ENCODE measurements at places on chromosomes 16 and 17.

DNA sequence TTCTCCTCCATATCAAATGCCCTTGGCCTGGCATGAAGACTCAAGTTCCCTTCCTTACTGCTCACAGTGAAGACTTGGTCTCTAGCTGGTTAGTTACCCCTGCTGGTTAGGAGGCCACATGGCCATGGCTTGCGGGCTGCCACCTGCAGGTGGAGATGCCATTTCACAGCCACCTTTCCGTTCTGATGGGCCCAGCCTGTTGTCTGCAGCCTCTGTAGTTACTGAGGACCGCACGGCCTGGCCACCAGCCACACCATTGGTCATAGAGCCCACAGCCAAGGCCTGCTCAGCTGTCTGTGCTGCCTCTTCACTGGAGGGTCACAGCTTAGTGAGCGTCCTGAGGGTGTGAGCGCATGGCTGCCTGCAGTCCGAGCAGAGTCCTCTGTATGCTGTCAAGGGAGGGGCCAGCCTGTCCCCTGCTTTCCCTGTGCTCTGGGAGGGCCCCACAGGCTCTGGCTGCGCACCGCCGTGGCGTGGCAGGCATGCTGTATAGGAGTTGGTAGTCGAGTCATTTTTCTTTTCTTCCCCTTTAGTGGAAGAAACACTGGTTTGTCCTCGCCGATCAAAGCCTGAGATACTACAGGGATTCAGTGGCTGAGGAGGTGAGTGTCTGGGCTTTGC lies 59.2 kb downstream of the PLD6 start:
- peak; percentile 43 for DNase-seq

DNA sequence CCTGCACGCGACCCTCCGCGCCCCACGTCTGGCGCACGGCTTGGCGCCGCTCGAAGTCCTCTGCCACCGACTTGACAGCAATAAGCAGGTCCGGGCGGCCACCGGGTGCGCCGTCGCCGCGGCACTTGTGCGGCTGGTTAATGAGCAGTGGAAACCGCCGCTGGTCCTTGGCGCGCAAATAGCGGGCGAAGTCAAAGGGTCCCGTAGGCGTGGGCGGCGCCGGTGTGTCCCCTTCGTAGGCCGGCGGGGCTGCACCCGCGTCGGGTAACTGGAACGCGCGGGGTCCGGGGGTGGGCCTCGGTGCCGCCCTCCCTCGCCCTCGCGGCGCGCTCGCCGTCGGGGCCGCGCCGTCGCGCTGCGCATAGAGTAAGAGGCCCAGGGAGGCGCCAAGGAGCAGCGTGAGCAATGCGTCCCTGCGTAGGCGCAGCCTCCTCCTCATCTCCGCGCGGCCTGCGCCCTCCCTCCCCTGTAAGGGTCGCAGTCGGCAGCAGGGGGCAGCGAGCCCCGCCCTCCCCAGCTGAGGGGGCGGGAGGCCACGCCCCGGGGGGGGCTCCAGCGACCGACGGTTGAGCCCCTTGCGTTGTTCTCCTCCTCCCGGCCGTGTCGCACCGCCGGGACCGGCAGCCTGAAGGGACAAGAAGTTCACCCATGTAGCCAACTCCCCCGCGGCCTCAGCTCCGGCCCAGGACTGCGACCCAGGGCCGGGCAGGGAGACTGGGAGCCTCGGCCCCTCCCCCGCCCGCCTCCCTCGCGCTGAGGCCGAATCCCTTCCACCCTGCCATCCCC lies 558 bp downstream of the B3GNT9 start:
- peak; percentile 55 for DNase-seq

GRCh38 chr16:31331807-31332301 lies 23.1 kb upstream of the ITGAX start:
- no peak for DNase-seq

GRCh38 chr16:7086822-7087616 lies 245.6 kb upstream of the RBFOX1 start:
- DNase-seq = no peak

GRCh38 chr17:55734128-55734781 lies 11.6 kb upstream of the TMEM100 start:
- no peak for DNase-seq

DNA sequence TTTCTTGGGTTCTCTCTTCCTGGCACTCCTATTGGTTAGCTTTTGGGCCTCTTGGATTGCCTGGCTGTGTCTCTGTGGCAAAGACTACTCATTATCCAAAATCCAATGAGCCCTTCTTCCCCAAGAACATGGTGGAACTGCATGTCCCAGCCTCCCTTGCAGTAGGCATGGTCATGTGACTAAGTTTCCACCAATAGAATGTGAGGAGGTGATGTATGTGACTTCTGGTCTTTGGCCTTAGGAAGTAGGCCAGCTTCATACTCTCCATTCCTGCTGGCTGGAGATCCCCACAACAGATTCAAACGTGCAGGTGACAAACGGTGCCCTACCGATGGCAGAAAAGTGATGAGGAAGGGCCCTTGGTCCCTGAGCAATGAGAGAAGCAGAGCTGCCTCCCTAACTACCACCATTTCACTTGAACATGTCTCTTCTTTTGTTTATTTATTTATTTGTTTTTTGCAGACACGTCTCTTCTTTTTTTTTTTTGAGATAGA lies 17.3 kb upstream of the SPN start:
- peak; percentile 43 for DNase-seq

DNA sequence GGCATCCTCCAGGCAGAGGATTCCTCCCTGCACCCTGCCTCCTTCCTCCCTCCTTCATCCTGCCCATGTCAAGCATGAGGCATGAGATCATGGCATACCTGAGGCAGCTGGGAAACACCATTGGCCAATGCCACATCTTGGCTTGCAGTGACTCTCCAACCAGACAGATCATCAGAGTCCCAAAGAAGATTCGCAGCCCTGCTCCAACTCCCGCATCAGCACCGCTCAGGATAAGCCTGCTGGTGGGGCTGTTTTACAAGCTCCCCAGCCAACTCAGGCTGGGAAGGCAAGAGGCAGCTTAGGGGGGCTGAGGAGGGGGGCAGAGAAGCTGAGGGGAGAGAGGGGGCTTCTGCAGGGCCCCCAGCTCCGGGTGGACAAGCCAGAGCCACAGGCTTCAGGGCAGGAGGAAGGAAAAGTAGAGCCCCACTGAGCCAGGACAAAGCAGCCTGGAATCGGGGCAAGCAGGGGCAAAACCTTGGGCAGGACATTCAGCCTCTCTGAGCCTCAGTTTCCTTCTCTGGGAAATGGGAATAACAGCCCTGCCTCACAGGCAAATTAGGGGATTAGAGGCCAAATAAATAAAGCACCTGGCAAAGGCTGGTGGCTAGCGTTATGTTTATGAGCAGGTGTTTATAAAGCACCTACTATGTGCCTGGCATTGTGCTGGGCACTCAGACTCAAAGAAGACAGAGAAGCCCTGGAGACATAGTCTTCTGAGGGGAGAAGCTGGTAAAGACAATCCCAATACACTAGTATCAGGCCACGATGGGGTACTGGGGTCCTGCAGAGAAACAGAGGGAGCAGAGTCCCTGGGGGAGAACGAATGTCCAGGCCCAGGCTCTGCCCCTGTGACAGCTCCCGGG lies 88.1 kb downstream of the GOSR1 start:
- no peak for DNase-seq

DNA sequence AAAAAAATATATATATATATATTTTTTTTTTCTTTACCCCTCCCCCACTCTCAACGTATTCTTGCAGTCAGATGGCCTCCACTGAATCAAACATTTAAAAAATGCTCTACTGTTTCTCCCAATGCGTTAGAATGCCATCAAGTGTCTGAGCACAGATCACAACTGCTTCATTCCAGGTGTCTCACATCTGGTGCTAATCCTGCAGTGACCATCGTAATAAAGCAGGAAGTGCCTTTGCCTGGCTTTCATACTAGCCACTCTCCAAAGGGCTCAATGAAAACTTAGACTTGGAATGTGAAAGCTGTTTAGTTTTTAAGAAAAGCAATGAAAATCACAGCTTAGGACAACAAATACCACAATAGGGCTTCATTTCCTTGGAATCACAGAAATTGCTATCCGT lies 37.2 kb downstream of the SKAP1 start:
- no peak for DNase-seq

DNA sequence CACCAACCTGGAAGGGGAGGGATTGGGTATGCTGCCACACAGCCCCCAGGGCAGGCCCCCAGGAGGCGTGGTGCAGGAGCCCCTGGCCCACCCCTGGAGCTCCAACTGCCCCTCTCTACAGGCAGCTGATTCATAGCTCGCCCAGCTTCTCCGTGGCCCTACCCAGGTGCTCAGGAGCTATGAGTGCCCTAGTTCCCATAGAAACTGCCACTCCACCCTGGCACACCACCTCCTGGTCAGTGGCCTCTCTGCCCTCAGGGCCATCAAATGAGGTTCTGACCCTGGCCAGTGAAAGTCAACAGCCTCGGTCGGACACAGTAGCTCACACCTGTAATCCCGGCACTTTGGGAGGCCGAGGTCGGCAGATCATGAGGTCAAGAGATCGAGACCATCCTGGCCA lies 18.0 kb downstream of the CNGB1 start:
- no peak for DNase-seq

- DNase-seq = no peak
Measured at GRCh38 chr16:48590476-48590875, 19.5 kb downstream of the N4BP1 start.

- peak; percentile 44 for DNase-seq
Measured at GRCh38 chr16:49857423-49858181, 1.7 kb upstream of the ZNF423 start.

- no peak for DNase-seq
Measured at GRCh38 chr16:85445064-85445778, 167.9 kb upstream of the GSE1 start.

GRCh38 chr17:45800816-45801215 lies 16.7 kb downstream of the CRHR1 start:
- DNase-seq = no peak

DNA sequence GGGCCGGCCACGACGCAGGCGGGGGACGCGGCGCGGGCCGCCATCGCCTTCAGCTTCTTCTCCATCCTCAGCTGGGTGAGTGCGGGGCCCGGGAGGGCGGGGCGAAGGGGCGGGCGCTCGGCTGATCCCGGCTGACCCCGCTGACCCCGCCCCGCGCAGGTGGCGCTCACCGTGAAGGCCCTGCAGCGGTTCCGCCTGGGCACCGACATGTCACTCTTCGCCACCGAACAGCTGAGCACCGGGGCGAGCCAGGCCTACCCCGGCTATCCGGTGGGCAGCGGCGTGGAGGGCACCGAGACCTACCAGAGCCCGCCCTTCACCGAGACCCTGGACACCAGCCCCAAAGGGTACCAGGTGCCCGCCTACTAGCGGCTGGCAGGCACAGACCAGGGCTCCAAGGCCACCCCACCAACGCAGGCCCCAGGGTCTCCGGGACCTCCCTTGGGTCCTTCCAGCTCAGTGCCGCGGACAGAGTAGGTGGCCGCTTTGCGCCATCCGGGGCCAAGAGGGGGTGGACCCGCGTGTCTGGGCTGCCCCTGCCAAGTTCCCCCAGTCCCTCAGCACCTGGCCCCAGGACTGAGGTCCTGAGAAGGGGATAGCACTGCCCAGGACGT lies 3.0 kb downstream of the SYNGR3 start:
- no peak for DNase-seq

DNA sequence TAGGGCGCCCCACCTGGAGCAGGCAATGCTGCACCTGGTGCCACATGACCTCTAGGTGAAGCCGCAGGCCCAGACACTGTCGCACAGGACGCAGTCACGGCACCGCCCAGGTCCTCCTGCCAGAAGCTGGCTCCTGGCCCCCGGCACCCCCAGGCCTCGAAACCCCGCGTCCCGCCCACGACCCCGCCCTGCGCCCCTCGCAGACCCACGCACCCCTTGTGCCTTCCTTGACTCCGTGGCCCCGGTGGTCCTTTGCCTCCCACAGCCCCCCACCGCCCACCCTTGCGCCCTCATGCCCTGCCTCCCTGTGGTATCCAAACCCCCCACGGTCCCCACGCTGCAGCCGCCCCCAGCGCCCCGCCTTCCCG lies 6.3 kb upstream of the C1QTNF8 start:
- DNase-seq = no peak

- no peak for DNase-seq
Measured at GRCh38 chr17:78705071-78705470, 77.0 kb downstream of the CYTH1 start.

- no peak for DNase-seq
Measured at GRCh38 chr17:55705847-55706246, 16.8 kb downstream of the TMEM100 start.

- DNase-seq = peak; percentile 32
Measured at GRCh38 chr17:80146121-80147034, 550 bp downstream of the EIF4A3 start.

DNA sequence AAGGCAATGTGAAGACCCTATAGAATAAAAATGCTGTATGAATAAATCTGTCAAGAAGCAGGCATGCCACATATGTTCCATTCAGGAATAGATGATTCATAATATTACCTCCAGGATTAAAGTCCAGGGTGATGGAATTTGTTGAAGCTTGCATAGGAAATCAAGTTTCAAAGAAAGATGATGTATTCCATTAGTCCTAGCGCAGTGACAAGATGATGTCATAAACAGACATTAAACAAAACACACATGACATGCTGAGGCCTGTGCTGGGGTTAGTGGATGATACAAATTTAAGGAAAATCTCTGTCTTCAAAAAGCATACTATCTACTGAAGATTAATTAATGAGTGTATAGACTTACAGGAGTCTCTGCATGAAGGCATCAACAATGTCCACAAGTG lies 1025.2 kb downstream of the CDH11 start:
- no peak for DNase-seq

DNA sequence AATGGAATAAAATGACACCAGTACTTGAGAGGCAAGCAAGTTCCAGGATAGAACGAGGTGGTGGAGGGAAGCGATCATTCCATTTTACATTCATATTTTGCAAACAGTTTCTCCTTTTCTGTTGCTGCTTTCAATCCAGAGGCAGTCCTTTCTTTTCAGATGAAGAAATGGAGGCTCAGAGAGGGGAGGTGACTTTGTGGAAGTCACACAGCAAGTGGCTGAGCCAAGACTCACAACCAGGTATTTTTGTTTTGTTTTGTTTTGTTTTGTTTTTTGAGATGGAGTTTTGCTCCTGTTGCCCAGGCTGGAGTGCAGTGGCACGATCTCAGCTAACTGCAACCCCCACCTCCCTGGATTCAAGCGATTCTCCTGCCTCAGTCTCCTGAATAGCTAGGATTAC lies 29.3 kb downstream of the GPR142 start:
- no peak for DNase-seq

GRCh38 chr16:81537721-81538561 lies 93.3 kb downstream of the CMIP start:
- DNase-seq = no peak

DNA sequence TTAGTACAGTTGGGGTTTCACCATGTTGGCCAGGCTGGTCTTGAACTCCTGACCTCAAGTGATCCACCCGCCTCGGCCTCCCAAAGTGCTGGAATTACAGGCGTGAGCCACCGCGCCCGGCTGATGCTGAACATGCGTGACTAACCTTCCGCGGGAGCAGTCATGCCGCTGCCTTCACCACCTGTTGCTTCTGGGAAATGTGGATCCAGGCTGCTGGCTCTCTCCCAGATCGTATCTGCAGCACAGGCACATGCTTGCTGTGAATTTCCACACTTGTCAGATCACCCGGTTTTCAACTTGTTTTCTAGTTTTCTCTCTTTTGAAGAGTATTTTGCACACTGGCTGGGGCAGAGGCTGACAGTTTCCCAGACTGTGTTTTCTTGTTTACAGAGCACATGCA lies 97.9 kb downstream of the ADCY9 start:
- no peak for DNase-seq

All from CD4-positive, alpha-beta T cell treated with Interferon alpha-2 for 1 hour (primary cell).